ENCODE measurements at places on chromosomes 12 and 14.

- DNase-seq, result peak; percentile 42
Observed at GRCh38 chr14:34043627-34044372, 92.9 kb upstream of the EGLN3 start.

- no peak for DNase-seq
Observed at GRCh38 chr12:113759135-113759534, 207.0 kb downstream of the RBM19 start.

DNA sequence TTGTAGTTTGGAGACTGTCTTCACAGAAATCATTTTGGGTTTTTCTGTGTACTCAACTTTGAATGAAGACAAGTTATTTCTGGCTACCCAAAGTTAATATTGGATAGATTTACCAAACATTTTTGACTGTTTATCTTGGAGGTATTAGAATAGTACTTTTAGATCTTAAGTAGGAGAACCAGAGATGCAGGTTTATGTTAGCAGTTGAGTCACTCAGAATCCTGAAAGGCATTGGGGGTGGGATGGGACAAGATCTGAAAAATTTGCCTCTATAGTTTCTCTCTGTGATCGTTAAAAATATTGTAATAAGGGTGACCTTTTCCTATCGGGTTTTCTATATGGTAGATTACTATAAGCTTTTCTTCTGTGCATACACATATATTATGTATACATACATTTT lies 112.3 kb downstream of the TTC6 start:
- no peak for DNase-seq

DNA sequence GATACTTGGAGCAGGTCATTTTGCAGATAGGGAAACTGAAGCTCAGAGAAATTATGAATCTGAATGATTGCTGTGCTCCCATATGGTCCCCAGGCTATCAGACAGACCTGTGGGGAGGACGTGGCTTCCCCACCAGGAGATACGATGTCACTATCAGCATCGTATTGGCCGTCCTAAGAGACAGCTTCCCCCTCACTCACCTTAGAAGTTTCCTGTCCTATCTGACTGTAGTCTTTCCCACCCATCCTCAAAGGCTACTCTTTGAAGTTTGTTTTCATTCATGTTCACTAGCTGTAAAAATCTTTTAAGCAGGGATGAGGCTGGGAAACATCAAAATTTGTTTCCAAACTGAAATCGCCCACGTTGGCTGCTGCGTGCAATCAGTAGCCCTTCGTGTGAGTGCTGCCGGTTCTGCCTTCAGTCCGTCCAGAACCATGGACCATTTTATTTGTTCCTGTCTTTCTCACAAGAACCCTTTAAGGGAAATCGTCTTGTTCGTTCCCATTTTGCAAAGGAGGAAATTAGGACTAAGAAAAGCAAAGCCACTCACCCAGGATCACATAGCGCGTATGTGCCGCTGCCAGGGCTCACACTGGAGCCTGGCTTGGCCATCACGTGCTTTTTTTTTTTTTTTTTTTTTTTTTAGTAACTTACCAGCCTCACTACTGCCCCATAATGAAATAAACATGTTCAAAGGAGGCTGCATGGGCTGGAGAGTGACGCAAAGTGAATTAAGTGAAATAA lies 1.0 kb upstream of the KDM2B start:
- no peak for DNase-seq

GRCh38 chr12:2383325-2384028 lies 330.7 kb downstream of the CACNA1C start:
- DNase-seq, result no peak

GRCh38 chr12:29427964-29428363 lies 47.0 kb upstream of the ERGIC2 start:
- DNase-seq, result peak; percentile 52

DNA sequence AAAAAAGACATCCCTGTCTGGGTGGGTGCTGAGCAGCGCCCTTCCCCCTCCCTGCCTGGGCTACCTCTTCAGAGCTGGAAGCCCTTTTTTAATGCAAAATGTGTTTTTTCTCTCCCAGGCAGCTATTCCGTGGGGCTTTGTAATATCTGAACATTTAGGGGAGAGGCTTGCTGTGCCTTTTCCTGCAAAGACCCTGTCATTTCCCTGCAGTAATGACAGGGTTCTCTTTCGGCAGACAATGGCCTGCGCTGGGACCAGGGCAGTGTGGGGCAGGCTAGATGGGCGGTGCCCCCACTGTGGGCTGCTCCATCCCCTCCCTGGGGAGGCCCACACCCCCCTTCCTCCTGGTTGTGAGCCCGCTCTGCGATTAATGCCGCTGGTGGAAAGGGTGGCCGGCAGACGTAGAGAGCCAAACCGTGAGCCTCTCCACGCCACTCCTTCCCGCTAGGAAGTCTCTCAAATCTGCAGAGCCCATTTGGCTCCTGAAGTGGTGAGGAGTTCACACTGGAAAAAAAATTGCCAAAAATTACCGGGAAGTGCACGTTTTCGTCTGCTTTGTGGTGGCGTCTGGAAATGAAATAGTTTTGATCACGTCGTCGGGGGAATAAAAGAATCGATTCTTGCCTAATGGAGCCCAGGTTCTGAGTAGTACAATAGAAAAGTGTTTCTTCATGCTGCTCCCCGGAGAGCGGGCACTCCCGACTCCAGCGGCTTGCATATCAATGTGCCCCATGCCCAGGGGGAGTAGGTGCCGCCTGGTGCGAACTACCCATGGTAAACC lies 31.5 kb downstream of the KIF26A start:
- DNase-seq, result no peak

GRCh38 chr12:50411051-50411660 lies 10.5 kb downstream of the LARP4 start:
- no peak for DNase-seq

DNA sequence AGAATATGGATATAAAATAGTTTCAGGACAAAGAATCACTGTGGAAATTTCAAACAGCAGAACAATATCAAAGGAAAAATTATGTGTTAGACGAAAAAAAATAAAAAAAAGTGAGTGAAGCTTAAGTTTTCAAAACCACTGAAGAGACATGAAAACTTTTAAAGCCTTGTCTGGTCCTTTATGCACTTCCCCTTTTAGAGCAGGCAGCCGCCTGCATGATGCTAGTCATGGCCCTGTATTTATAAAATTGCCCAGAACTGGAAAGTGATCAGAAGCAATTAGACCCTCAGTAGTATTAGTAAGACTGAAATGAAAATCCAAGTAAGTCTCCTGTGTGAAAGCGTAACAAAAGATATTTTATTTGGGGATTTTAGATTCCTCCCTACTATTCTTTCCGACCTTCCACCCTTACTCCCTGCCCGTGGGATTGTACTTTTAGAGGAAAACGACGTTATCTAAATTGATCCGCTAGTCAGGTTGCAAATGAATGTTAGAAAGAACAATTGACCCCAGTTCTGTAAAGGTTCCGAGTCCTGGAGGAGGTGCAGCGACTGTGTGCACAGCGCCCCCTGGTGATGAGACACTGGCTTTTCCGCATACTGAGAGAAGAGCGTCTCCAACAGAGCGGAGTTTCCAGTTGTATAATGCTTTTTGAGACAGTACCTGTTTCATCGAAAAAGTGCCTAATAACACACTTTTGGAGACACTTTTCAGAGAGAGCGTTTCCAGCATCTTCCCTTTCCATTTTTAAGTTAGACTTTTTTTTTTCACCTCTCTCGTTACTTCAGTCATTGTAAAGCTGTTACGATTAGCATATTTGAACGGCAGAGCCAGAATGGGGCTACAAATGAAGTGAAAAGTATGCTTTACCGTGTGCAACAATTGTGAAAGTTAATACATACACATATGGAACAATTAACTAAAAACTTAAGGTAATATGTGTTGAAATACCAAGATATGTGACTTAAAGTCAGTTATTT lies 12.4 kb downstream of the MGST1 start:
- DNase-seq, result no peak

GRCh38 chr12:43789941-43790340 lies 16.2 kb downstream of the TWF1 start:
- no peak for DNase-seq

DNA sequence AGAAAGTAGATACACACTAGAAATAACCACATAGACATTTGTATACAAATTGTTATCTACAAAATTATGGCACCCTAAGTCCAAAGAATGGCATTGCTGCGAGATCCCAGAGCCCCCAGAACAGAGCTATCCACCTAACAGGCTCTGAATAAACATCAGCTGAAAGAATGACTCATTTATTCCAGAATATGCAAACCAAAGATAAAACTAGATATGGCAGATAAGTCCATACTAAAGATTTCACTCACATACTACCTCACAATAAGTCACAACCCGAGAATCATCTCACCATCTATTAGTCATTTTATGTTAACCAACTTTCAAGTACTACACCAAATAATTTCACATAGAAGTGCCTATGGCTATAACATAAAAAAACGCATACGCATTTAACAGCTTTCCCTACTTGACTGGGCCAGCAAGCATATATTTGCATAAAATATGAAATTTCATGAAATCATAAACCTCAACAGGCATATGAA lies 5.6 kb downstream of the CNIH1 start:
- DNase-seq, result peak; percentile 27

- no peak for DNase-seq
Observed at GRCh38 chr14:29799464-29800095, 128.1 kb downstream of the PRKD1 start.

- no peak for DNase-seq
Observed at GRCh38 chr14:59036134-59036533, 152.3 kb upstream of the DAAM1 start.

GRCh38 chr12:113457710-113458109 lies 14.0 kb downstream of the LHX5 start:
- no peak for DNase-seq

- no peak for DNase-seq
Observed at GRCh38 chr12:23482571-23482970, 466.9 kb downstream of the SOX5 start.

- DNase-seq, result no peak
Observed at GRCh38 chr14:34161351-34162082, 210.6 kb upstream of the EGLN3 start.

Measured in GM13977 (cell line).